ENCODE measurements at places on chromosomes 6 and 20. TPM values are rescaled to one million over a fixed set of nuclear protein-coding genes. Genes with fewer than 3 reads are reported as not detected.

The CAGE1 gene
- total RNA-seq, result not detected

The SAMHD1 gene
- 93.5 TPM for total RNA-seq

The LY6G6D gene
- total RNA-seq, result not detected

The TRIM31 gene
- 181 TPM for total RNA-seq

The OLIG3 gene
- total RNA-seq, result not detected

DNA sequence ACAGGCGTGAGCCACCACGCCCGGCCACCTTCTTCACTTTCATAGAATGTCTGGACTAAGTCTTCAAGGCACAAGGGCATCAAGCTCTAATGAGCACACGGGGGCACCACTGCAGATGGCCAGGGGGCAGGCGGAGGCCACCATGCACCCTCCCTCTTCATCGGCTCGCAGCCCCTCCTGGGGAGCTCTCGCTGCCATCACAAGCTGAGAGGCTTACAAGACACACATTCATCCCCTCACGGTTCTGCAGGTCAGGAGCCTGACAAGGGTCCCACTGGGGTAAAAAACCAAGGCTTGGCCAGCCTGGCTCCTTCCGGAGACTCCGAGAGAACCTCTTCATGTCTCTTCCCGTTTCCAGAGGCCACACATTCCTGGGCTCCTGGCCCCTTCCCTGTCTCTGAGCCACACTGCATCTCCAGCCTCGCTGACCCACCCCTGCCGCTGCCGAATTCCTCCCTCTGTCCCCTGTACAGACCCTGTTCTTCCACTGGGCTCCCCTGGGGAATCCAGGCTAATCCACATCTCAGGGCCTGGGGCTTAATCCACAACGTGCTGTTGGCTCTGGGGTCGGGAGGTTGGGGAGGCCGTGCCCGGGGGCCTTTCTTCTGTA is 19.8 kb downstream of the DLL1 start:
- DNase-seq, result no peak

GRCh38 chr6:66725670-66726069 is 1018.6 kb upstream of the EYS start:
- no peak for DNase-seq

DNA sequence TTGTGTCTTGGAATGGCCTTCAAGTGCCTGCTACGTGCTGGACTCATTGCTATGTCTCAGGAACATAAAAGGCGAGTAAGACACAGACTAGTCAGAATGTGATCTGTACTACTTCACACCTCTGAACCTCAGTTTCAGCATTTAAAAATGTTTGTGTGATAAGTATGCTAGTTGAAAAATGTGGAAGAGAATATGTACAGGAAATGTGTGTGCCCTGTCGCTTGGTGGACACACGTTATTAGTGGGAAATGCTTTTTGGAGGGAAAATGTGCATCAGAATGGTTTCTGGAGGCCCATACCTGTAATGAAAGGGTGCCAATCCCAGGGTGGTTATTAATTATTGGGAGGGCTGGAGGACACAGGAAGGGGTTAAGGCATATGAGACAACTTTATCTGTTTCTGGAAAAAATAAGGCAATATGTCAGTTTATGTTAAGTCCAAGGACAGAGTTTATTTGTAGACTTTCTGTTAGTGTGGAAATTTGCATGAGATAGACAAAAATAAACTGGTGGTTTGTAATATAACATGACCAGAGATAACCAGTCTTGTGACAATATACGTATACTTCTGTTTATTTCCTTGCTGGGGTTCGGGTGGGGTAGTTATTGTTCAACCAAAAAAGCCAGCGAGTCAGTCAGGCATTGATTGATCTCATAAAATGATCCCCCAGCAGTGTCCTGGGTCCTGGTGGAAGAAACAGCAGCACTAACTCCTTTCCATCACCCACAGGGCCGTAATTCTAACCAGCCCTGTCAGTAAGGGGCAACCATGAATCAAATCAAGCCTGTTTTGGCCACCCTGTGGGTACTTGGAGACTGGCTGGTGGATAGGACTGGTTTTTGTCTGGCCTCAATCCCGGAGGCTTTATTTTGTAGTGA is 117.9 kb downstream of the JARID2 start:
- DNase-seq, result peak; percentile 7

DNA sequence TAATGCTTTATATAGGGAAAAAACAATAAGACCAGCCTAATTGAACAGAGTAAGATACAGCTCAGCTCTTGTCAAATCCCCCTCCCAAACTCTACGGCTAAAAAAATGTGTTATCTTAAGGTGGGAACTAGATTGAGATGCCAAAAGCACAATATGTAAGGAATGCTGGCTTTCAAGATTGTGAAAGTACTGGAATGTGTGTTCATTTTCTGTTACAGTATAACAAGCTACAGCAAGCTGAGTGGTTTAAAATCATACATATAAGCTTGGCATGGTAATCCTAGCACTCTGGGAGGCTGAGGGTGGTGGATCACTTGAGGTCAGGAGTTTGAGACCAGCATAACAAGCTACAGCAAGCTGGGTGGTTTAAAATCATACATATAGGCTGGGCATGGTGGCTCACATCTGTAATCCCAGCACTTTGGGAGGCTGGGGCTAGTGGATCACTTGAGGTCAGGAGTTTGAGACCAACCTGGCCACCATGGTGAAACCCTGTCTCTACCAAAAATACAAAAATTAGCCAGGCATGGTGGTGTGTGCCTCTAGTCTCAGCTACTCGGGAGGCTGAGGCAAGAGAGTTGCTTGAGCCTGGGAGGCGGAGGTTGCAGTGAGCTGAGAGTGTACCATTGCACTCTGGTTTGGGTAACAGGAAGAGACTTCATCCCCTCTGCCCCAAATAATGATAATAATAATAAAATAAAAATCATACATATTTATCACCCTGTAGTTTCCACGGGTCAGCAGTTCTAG is 297.7 kb downstream of the DOK5 start:
- DNase-seq, result no peak

DNA sequence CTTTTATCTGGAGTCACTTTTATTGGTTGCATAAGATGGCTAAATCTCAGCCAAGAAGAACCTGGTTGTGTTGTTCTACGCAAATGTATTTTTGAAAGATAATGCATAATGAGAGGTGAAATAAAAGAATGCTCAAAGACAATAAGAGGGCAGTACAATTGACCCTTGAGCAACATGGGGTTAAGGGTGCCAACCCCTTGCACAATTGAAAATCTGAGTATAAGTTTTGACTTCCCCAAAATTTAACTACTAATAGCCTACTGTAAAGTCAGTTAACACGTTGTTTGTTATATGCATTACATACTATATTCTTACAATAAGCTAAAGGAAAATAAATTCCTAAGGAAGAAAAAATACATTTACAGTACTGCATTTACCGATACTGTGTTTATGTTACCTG is 5.9 kb downstream of the RNF146 start:
- DNase-seq, result no peak

DNA sequence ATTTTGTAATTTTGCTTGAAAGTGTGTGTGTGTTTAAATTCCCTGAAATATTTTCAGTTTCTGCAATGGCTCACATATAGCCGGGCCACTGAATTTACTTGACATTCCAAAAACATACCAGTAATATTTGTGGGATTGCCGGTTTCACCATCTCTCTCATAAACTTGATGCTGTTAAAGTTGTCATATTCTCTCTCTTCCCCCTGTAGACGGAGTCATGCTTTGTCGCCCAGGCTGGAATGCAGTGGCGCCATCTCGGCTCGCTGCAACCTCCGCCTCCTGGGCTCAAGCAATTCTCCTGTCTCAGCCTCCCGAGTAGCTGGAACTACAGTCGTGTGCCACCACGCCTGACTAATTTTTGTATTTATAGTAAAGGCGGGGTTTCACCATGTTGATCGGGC is 122.1 kb downstream of the TIAM2 start:
- no peak for DNase-seq

GRCh38 chr6:132247381-132248159 is 153.7 kb downstream of the MOXD1 start:
- no peak for DNase-seq

GRCh38 chr6:68632734-68633133 is 2.3 kb upstream of the ADGRB3 start:
- no peak for DNase-seq

DNA sequence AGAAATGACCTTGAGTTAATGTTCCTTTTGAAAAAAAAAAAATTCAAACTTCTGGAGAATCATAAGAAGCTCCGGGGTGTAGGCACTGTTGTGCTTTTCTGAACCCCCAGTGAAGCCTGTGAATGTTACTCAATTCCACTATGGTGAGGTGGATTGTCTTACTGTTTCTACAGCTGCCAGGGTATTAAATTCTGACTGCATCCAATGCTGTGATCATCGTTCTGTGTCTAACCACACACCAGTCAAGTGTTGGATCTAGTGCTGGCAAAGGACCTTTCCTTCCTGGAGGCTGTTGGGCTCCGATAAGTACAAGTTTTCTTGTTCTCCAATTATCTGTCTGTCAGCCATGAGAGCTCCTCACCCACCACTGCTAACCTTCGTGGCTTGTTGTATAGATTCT is 162.0 kb upstream of the EPHA7 start:
- no peak for DNase-seq

GRCh38 chr6:106525107-106525881 is 104.0 kb downstream of the RTN4IP1 start:
- DNase-seq, result no peak

DNA sequence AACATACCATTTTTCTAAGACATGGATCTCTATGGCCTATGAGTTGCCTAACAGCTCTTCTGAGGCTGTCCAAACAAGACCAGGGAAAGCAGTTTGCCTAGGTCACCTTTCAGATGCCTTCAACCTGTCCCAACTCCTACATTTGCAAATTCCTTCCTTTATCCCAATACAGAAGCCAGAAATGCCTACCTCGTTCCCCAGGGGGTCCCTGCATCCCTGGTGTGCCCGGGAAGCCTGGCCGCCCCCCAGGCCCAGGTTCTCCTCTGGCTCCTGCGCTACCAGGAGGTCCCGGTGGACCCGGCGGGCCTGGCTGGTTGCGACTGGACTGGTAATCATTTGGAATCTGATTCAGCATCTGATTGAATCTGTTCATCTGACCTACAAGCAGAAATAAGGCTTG is 115.9 kb downstream of the COL12A1 start:
- DNase-seq, result no peak

DNA sequence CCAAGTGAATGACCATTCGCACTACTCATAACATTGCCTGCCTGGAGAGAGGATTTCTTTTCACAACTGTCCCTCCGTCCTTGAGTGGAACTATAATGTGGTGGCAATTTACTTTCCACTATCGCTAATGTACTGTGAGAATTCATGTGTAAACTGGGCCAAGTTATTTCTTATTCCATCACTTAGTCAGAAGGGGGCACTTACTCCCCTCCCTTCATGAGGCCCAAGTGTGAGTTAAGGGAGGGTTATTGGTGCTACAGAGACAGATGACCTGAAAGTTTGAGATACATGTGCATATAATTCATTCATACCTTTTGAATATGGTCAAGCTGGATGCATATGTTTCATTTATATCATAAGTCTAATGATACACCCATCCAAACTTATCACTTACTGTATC is 65.2 kb upstream of the LOC128125822 start:
- DNase-seq, result no peak

GRCh38 chr6:75611702-75612375 is 10.2 kb downstream of the SENP6 start:
- no peak for DNase-seq

DNA sequence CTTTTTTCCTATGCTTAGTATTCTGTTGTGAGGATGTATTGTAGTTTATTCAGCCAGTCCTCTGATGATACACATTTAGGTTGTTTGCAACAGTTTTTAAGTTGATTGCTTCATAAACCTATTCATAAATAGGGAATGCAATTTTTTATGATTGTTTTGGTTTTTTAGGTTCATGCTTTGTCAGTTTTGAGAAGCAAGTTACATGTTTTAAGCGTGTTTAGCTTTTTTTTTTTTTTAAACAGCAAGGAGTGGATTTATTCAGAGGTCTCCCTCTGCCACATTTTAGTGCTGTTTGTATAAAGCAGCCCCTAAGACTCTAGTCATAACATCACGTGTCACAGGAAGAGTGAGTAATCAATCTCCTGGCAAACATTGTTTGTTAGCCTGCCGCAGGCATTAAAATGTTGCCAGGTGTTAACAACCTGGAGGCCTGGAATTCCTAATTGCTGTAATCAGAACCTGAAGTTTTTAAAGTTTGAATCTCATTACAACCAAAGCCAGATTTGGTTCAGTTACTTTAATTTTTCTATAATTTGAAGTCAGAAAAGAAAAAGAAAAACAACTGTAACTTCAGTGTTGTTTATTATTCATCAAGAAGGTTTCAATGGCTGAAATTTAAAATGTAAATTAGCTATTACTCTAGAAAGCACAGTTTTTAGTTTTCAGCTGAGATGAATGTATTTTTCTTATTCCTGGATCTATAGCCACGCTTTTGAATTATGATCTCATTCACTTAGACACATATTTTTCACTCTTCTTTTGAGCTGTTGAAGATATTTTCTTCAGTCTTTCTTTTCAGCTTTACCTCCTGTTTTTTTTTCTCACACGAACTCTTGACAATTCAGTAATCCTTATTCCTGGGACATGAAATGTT is 59.2 kb downstream of the KCNS1 start:
- peak; percentile 59 for DNase-seq

GRCh38 chr6:111799576-111800258 is 73.5 kb downstream of the FYN start:
- DNase-seq, result no peak

DNA sequence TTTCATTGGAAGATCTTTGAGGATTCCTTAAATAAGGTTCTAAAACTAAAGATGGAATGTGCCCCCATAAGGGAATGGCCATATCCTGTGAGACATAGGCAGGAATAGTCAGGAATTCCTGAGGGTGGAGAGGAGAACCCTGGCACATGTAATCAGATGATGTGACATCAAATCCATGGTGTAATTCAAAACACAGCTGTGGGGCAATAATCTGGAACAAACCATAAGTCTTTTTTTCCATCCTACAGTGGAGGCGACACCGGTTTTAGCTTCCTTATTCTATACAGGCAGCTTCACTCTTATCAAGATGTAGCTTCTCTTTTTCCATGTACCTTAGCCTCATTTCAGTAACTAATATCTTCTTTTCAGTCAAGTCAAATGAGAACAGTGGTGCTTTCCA is 133.6 kb upstream of the CITED2 start:
- no peak for DNase-seq

GRCh38 chr6:155889410-155889809 is 433.8 kb upstream of the NOX3 start:
- DNase-seq, result no peak

GRCh38 chr6:13854716-13855250 is 40.4 kb upstream of the MCUR1 start:
- DNase-seq, result no peak

DNA sequence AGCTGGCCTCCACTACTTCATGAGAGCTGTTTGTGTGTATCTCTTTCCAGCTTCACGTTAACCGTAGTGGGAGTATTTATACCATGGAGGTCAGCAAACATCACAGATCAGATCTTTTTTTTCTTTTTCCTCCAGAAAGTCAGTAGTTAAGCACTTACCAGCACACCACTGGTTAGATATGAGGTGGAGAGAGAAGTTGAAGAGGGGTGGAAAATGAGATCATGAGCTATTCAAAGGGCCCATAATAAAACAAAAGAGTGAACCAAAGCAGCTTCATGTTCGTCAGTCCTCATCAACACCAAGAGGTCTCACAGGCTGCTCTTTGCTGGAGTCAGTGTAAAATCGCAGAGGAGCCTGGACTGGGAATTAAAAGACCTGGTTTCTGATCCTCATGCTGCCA is 125.1 kb upstream of the SGK1 start:
- no peak for DNase-seq
